ENCODE measurements at places on chromosomes 6 and 20.

- DNase-seq = no peak
Measured at GRCh38 chr6:428047-428603, 36.6 kb downstream of the IRF4 start.

- DNase-seq = no peak
Measured at GRCh38 chr6:109892451-109893435, 85.4 kb upstream of the GPR6 start.

- DNase-seq = no peak
Measured at GRCh38 chr6:42993445-42993844, 9.1 kb downstream of the PPP2R5D start.

DNA sequence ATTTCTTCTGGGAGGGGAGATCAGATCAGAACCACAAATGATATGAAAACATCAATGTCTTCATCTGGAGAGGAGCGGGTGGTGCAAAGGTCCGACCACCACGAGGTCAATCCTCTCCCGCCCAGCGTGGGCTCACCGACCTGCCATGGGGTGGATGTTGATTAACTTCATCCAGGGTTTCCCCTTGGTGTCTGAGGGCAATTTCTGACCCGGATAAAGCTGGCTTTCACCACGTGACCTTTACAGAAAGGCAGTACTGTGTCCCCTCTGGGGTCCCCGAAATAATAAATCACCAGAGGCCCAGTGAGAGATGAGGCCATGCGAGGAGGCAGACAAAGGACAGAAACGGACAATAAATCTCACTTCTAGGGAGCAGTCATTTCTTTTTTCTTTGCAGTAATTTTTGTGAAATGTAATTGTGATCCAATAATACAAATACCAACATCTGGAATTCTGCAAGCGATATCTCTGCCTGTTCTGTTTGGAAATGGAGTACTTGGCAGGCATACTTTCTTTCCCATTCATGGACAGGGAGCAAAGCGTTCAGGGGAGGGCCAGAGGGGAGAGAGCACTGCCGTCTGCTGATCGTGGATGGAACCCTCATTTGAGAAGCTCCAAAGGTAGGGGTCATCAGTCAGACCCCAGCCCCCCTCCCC lies 55.1 kb upstream of the APCDD1L start:
- no peak for DNase-seq

DNA sequence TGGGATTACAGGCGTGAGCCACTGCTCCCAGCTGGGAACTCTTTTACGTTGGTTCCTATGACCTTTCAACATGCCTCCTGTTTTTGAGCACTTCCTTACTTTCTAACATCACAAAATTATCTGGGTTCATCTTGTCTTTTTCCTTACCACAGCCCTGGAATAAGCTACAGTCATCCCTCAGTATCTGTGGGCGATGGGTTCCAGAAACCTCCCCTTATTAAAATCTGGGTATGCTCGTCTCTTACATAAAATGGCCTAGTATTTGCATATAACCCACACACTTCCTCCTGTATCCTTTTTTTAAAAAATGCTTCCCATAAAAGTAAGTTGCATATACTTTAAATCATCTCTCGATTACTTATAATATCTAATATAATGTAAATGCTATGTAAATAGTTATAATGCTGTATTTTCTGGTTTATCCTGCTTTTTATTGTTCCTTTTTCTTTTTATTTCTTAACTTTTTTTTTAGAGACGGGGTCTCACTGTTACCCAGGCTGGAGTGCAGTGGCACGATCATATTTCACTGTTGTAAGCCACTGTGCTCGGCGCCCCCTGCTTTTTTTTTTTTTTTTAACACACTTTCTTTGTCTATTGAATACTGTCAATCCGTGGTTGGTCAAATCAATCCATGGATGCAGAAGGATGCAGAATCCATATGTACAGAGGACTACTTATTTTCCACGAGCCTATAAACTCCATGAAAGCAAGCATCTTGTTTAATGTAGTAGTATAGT lies 9.2 kb downstream of the RPF2 start:
- no peak for DNase-seq

- no peak for DNase-seq
Measured at GRCh38 chr6:378090-378957, 13.2 kb upstream of the IRF4 start.

GRCh38 chr6:170423814-170424603 lies 117.5 kb downstream of the FAM120B start:
- no peak for DNase-seq

DNA sequence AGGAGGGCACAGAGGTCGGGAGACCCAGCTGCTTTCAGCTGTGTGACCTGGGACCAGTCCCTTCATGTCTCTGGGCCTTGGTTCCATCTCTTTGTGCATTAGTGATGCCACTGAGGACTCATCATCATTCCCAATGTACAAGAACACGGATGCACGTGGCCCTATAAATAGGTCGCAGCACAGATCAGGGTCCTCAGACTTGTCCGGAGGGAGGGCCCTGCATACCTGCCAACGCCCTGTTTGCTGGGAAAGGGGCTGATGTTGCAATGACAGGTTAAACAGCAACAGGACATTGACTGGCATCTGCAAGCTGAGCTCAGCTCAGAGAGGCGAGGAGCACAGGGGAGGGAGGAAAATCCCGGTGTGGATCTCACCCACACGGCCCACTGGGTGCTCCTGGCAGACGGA lies 21.8 kb downstream of the TGM2 start:
- no peak for DNase-seq

DNA sequence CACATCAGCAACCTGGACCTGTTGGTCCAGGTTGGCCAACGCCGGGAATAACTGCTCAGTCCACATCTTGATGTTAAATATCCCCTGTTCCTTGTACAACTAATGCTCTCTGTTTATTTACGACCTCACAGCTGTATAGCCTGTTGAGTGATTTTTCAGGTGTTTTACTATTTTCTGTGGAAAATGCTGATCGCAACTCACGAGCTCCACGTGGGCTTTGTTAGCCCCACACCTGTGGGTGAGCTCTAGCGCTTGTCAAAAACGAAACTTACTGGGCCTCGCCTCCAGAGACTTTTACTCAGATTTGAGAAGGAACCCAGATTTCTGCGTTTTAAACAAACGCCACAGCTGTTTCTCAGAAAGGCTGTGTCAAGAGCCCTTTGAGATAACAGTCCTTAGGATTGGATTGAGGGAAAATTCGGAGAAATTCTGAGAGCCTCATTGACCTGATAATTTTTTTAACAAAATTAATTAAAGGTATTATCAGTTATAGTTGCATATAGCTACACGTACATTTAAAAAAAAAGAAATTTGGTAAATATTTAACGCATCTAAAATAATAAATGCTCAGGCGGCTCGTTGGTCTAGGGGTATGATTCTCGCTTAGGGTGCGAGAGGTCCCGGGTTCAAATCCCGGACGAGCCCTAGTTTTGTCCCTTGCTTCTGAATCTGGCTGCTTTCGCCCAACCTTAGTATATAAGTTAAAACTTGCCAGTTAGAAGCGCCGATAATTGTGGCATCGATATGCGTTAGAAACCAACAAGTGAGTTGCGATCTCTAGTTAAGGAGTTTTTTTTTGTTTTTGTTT lies 16.7 kb downstream of the HMGN4 start:
- DNase-seq = no peak

DNA sequence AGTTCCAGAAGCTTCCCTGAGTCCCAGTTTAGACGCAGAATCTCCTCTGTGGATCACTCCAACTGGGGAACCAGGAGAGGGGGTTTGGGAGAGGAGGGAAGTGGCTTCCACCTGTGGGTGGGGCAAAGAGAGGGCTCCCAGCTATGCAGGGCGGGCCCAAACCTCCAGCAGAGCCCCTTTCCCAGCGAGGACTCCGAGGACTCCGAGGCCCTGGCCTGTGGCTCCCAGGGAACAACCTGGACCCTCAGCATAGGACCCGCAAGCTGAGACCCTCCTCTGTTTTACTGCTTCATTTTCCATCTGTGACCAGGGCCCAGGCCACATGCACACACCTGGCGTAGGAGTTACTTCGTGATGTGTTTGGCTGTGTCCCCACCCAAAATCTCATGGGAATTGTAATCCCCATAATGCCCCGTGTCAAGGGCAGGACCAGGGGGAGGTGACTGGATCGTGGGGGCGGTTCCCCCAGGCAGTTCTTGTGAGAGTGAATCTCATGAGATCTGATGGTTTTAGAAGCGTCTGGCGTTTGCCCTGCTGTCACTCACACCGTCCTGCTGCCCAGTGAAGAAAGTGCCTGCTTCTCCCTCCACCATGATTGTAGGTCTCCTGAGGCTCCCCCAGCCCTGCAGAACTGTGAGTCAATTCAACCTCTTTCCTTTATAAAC lies 27.9 kb downstream of the NTSR1 start:
- DNase-seq = no peak

DNA sequence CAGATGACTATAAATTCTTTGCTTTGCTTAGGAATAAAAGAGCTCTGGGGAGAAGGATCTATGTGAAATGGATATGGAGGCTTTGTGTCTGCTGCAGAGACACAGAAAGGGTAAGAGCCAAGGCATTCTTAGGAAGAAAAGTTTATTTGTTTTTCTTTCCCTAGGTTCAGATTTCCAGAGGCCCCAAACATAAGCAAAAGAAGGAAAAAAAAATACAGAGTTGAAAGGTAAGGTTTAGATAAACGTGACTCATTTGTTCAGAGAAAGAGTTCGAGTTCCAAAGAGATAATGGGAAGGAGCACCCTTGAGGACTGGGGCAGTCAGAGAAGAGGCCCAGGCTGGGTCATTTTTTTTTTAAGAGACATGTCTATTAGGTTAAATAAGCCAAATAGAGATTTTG lies 27.4 kb upstream of the BMP5 start:
- no peak for DNase-seq

DNA sequence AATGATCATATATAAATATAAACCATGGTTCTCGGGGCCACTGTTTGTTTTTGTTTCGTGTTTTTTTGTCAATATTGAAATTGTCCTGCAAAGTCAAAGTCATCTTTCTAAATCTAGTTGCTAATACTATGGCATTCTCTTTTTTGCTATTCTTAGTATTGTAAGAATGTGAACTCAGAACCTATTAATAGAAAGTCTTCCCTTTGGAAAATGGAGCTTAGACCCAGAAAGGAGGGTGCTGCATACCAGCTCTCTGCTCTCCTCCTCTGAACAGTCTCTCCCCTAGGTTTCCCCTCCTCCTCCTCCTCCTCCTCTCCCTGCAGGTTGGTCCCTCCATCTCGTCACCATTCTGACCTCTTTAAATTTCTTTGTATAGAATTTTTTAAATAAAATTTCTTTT lies 150.4 kb upstream of the CCN2 start:
- no peak for DNase-seq

DNA sequence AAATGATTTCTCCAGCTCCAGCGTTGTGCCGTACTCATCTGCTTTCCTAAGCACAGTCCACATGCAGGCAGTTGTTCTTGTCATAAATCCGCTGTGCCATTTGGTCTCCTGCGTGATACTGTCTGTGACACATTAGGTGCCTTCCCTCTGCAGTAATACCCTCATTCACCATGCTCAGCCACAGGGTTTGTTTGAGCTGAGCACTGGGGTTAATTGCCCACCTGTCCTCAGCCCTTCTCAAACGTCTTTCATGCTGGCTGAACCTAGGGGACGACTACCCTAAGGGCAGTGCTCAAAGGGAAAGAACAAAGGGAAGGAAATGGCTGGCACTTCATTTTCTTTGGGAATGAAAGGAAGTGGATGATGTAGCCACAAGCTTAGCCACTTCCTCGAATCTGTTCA lies 64.2 kb upstream of the MYLIP start:
- DNase-seq = no peak

DNA sequence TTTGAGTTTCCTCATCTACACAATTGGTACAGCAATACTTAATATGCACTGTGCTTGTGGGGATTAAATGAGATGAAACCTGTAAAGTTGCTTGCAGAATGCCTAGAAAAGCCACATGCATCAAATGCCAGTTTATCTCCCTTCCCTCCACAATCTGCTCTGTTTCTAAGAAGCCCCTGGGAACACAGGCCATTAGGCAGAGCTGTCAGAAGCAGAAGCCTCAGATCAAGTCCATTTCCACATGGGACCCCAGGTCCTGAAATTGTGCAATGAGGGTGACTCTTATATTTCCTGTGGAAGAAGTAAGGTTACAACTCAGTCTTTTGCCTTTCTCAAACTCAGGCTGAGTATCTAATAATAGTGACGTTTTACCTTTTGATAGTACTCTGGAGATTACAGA lies 737.4 kb downstream of the KIF16B start:
- DNase-seq = no peak

GRCh38 chr20:4813863-4814695 lies 92.4 kb downstream of the PRND start:
- DNase-seq = no peak

DNA sequence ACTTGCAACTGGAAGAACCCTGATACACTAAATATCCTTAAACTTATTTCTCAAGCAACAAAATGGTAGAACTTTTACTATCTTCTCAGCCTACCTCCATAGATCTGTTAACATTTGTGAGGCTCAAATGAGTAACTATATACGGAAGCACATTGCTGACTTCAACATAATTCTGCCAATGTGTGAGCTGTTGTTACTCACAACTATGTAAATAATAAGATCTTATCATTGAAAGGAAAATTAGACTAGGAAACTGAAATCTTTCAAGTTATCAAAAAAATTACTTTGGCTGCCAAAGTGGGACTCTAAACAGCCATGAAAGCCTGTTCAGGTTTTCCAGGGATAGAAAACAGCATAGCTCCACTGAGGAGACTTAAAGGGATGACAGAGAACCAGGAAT lies 40.2 kb upstream of the TASP1 start:
- DNase-seq = no peak

DNA sequence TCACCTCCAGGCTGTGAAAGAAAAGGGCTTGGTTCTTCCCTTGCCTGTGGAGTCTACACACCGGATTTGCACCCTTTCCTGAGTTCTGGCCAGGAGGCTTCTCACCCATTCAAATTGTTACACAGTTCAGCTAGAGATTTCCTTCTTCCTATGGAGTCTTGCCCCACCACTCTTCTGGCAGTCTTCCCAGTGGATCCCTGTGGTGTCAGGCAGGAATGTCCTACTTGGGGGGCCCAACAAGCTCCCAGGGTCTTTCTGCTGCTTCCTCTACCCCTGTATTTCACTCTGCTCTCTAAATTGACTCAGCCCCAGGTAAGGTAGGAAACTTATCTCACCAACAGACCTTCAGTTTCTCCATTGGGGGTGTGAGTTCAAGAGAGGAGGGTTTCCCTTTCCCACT lies 14.0 kb upstream of the CST9L start:
- DNase-seq = no peak

DNA sequence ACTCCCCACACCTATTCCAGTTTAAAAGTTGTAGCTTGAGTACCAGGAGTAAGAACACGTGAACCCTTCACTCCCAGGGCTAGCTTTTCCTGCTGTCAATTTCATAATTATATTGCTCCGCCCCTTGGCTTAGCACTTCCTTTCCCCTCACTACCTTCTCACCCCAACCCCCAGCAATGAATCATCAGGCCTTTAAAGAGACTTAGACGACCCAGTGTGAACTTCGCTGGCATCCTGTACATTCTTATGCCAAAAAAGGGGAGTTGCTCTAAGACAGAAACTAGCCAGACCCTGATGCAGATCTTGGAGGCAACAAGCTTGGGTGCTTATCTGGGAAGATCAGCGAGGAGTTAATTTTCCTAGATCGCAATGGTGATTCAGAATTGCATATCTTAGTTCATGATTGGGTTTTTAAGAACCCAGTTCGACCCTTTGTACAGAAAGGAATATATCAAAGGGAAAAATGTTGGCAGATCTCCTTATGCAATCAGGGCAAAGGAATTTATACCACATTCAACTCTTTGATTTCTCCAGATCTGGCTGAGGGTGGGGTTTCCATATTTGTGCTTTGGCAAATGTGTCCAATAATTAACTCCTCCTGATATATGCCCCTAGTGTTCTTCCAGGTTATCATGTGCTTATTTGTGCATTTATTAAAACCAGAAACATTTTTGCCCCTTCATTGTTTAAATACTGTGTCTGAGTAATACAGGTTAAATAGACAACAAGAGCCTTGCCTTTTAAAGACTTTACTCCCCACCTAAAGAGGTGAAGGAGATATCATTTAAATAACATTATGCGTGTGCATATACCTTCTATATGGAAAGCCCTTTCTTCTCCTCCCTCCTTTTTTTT lies 8.1 kb upstream of the ATXN1 start:
- no peak for DNase-seq

Measured in keratinocyte (primary cell).